ENCODE measurements at places on chromosomes 7 and 10. TPM values are rescaled to one million over a fixed set of nuclear protein-coding genes. Genes with fewer than 3 reads are reported as not detected.

GRCh38 chr7:47000561-47000960 is 581.4 kb downstream of the TNS3 start:
- no peak for DNase-seq

MMRN2 gene
- polyA plus RNA-seq: 22.7 TPM

- DNase-seq: no peak
Observed at GRCh38 chr10:131345691-131346090, 34.2 kb upstream of the TCERG1L start.

- DNase-seq: peak; percentile 72
Observed at GRCh38 chr10:128612195-128612594, 486.0 kb upstream of the MKI67 start.

DNA sequence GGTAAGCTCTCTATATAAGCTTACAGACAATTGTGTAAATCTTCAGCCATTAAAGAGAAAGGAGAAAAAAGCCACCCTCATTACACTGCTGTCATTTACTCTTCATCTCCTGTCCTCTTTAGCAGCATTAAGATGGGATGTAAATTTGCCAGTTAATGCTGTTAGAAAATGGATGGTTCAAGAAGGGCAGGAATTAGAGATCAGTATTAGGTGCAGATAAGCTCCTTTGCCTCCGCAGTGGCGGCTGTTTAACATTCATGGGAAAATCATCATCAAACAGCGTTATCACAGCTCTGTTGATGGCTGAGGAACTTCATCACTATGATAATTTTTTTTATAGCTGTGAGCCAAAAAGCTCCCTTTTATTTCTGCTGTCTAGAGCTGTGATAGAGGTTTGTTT is 61.8 kb upstream of the FAM204A start:
- no peak for DNase-seq

DNA sequence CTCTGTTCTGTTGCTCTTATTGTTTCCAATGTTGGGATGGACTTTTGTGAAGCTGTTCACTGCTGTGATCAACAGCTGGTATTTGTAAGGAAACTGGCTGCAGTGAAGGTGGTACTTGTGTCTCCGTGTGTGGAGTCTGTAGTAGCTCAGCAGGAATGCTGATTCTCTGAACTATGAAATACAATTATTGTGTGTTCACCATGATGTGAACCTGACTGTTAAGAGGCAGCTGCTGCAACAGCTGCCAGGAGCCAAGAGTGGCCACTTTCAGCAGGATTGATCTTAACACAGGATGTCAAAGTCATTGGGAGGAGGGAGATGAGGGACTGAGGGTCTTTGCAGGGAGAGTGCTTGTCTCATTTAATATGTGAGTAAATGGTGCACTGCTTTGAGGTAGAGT is 13.9 kb downstream of the VSTM2A start:
- DNase-seq: no peak

GRCh38 chr7:104943502-104944343 is 70.3 kb upstream of the KMT2E start:
- peak; percentile 79 for DNase-seq

SGCE gene
- 138 TPM for polyA plus RNA-seq
